ENCODE measurements at places on chromosomes 6 and 20.
A peak's percentile ranks its signal among the peaks of the same experiment; 100 is the strongest.

DNA sequence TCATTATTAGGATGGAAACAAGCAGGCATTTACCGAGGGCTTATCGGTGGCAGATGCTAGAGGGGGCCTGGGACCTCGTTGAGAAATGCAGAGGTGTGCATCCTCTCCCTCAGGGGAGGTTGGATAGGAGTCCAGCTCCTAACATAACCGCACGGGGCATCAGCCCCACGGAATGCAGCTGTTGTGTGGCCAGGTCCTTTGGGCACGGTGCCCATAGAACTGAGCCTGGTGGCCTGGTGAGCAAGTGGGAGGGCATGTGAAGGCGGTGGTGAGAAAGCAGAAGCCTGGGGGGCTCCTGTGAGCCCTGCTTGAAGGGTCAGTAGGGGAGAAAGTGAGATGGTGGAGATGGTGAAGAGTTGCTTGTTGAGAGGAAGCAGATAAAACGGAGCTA is 143.7 kb downstream of the CDH26 start:
- DNase-seq, result no peak

DNA sequence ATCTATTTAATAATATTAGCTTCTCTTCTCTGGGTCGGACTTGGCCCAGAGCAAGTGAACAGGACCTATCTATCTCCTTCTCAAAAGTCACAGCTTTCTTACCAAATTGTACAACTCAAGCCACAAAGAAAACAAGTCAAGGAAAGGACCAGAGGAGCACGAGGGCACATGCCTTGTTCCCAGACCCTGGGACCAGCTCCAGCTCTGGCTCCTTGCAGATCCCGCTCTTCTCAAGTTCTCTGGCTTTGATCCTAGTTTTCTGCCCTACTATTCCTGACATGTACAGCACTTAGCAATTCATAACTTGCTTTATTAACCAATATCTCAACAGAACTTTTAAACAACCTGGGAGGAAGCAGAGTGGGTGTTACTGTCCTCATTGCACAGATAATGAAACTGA is 185.9 kb downstream of the ESR1 start:
- no peak for DNase-seq

GRCh38 chr20:29740951-29741593 is 1516.4 kb upstream of the DEFB115 start:
- DNase-seq, result no peak

DNA sequence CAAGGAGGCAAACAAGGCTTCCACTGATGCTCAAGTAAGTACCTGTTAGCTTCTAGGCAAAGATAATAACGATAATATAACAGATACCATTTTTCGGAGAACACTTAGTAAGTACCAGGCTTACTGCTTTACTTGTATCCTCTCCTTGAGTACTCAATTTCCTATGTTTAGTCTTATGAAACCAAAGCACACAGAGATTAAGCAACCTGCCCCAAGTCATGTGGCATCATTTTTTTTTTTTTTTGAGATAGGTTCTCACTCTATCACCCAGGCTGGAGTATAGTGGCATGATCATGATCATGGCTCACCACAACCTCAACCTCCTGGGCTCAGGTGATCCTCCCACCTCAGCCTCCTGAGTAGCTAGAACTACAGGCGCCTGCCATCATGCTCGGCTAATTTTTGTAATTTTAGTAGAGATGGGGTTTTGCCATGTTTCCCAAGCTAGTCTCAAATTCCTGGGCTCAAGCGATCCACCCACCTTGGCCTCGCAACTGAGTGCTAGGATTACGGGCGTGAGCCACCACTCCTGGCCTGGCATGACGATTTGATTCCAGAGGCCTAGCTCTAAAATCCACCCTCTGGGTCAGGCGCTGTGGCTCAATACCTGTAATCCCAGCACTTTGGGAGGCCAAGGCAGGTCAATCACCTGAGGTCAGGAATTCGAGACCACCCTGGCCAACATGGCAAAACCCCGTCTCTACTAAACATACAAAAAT is 14.0 kb downstream of the SPAG4 start:
- no peak for DNase-seq

- DNase-seq, result no peak
These were observed 587 bp downstream of the IP6K3 start for GRCh38 chr6:33746036-33746600.

- DNase-seq, result peak; percentile 42
These were observed 85.8 kb downstream of the CD164 start for GRCh38 chr6:109296452-109296851.

DNA sequence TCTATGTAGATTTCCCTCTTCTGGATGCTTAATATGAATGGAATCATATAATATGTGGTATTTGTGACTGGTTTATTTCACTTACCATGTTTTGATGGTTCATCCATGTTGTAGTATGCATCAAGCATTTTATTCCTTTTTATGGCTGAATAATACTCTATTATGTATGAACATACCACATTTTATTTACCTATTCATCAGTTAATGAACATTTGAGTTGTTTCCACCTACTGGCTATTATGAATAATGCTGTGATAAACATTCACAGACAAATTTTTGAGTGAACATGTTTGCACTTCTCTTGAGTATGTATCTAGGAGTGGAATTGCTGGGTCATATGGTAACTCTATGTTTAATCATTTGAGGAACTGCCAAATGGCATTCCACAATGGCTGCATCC is 14.9 kb upstream of the ZNF451 start:
- no peak for DNase-seq

DNA sequence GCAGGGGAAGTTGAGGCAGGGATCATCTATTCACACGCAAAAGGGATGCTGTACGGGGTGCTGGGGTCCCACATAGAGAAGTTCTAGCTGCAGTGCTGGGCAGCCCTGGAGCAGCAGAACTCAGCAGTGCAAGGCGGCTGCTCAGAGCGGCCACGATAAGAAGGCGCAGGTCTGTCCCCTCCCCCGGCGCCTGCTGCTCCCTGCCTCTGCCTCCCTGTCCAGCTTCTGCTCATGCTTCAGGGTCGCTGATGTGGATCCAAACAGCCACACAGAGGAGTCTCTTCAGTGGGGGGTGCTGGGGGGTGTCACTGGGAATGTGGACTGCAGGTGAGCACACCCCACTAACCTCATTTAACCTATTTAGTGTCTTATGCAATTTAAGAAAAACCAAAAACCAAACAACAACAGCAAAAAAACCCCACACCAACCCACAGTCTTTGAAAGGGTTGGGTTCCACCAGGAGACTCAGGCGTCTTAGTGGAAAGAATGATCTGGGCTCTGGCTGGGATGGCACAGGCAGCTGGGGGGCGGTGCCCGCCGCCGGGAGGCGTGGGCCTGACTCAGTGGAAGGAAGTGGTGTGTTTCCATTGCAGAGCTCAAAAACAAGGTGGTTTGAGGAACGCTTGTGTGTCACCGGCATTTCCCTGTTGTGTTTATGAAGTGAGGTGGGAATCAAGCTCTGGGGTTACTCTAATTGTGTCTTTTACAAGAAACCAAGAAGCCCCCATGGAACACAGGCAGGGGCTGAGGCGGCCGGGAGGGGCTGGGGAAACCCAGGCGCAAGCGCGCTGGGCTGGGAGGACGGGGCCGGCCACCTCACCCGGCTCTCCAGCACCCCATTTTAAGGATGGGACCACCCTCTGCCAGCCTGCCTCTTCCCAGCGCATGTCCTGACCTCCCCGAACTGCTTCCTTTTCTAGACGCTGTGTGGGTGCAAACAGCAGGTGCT is 55.1 kb downstream of the IRF4 start:
- no peak for DNase-seq

DNA sequence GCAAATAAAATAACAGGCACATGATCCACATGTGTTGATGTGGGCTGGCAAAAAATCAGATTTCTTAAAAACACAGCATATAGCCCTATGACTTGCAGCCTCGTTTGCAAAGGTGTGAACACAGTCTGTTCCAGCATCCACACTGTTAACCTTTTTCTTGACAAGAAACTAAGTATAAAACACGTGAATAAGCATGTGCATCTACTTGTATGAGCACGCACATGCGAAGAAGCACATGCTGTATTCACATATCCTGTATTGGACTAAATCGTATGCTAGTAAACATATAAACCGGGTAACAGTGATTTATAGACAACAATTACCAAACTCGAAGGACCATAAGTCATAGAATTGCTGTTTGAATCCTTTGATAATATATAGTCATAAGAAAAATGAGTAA is 218.7 kb downstream of the HDGFL1 start:
- DNase-seq, result no peak
